Stimulated activated CD8-positive, alpha-beta memory T cell treated with anti-CD3 and anti-CD28 coated beads, Interleukin-7, amount 100 ng/mL, for 4 hours (primary cell): ENCODE measurements at places on chromosomes 2 and 18.

DNA sequence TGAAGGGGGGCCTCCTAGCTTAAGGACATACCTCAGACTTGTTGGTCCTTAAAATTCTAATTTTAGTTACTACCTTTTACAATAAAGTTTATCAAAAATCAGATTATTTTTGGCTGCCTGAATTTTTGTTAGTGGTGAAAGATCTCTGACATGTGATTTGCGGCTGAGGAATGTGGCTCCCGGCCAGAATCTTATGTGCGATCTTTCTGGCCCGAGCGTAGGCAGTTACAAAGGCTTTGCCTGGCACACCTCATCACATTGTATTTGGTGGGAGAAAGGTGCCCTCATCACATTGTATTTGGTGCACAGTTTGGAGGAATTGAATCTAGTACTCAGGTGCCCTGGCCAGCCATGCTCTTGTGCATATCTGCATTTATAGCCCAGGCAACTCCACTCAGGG is 289.1 kb downstream of the GULP1 start:
- DNase-seq = no peak

GRCh38 chr2:44686561-44686960 is 254.9 kb upstream of the SIX3 start:
- no peak for DNase-seq

DNA sequence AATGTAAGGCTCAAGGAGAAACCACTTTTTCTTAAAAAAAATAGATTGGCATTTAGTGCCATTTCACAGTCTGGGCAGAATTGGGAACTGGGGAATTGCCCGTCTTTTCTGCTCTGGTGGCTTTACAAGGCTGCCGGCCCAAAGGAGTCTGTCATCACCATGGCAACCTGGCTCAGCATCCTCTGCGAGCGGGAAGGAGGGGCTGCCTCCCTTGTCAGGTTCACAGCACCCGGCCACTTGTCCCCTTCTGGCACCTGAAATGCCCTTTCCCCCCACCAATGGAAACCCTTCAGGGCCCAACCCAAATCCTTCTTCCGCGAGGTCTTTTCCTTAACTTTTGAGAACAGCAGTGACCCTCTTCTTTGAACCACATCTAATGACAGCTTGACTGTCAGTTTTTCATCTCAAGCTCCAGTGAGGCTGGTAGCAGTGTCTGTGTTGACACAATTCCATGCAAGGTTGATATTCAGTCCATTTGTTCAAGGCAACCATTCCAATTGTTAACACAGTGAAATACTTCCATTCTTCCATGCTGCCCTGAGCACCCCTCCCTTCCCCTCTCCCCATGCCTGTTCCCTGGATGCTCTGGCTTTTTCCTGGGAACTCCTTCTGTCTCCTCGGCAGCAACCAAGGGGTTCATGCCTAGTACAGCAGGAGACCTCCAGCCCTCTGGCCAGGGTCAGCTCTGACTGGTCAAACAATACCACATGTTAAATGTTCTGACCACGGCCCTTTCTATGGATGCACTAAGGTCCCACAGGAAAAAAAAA is 79.6 kb downstream of the DNER start:
- DNase-seq = no peak

DNA sequence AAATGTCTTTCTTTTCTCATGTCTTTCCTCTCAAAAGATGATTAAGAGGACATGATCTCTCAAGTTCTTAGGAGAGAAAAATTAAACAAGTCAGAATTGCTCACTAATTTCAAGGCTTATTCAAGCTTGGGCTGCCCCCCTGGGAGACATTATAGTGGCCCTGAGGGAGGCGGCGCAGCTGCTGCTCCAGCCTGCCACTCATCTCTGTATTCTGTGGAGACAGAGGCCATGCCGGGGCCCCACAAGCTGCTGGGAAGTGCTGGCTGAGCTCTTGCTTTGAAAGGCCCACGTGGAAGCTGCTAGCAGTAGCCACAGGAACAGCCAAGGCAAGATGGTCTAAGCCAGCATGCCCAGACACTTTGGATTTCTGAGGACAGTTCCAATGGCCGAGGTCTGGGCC is 267.4 kb downstream of the LNPK start:
- no peak for DNase-seq
